Right lung (tissue), 10 donors: ENCODE measurements at places on chromosomes 12 and 14.

DNA sequence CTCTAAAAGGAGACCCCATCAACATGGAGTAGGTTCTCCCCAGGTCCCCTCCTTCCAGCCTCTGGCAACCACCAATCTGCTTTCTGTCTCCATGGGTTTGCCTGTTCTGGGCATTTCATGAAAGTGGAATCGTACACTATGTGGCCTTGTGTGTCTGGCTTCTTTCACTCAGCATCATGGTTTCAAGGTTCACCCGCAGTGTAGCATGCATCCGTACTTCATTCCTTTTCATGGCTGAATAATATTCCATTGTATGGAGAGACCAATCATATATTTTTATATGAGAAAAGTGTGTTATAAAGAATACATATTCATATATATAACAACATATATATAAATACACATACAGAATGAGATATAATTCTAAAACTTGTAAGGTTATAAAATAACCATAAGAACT, 19.8 kb downstream of the NCOR2 start:
- no peak for DNase-seq

GRCh38 chr14:71373773-71374172, 466.5 kb downstream of the PCNX1 start:
- DNase-seq = no peak

DNA sequence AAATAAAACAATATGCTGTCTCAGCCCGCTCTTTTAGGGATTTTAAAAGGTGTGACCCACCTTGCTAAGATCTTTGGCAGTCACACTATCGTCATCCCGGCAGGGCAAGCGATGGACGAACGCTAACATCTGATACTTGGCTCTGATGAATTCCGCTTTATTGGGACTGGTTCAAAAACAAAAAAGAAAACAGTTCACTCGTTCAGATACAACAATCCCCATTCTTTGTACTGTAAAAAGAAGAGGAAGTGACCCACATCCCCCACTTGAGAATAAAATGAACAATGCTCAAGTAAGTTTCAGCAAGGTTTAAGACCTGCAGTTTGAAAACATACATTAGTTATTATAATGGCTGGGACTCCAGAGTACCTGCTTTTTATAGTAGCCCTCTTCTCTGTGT, 7.3 kb downstream of the GIT2 start:
- DNase-seq = no peak

GRCh38 chr12:2415568-2415944, 362.8 kb downstream of the CACNA1C start:
- no peak for DNase-seq

- DNase-seq = no peak
These were observed 205.0 kb upstream of the CCDC196 start for GRCh38 chr14:66281036-66281776.

- DNase-seq = no peak
These were observed 478.1 kb downstream of the VRK1 start for GRCh38 chr14:97275276-97275675.

- no peak for DNase-seq
These were observed 375.7 kb downstream of the NELL2 start for GRCh38 chr12:44500423-44500822.

GRCh38 chr12:16187660-16188059, 89.8 kb downstream of the SLC15A5 start:
- DNase-seq = no peak

DNA sequence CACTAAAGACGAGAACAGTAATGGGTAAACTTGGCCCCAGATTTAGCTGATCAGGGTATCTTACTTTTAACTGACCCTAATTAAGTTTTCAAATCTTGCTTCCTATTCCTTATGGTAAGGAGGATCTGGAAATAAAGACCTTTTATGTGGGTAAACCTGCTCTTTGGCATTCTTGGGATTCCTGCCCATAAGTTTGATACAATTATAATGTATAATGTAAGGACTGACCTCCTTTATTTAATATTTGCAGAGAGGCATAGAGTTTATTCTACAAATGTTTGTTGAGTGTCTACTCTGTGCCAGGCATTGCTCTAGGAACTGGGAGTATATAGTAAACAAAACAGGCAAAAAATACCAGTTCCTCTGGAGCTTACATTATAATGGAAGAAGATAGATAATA, 4.4 kb upstream of the PRDM4 start:
- DNase-seq = no peak

- peak; percentile 6 for DNase-seq
These were observed 199.8 kb upstream of the ARHGAP5 start for GRCh38 chr14:31877255-31877798.

DNA sequence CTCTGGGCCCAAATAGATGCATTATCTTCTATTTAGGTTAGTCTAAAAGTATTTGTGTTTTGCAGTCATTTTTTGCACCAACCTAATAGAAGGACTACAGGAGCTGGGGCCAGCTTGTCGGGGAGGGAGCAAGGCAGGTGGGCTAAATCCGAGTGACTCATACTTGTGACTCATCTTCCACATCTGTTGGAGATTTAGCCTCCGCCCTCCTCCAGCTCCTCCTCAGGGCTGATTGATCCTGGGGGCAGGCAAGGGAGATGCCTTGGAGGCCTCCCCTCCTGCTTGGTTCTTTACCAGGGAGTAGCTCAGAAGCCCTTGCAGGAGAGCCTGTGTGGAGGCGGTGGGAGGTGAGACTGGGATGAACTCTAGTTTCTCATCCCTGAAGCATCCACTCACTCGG, 27.9 kb downstream of the RHOF start:
- no peak for DNase-seq

- DNase-seq = no peak
These were observed 22.4 kb downstream of the ASPG start for GRCh38 chr14:104107611-104108569.

DNA sequence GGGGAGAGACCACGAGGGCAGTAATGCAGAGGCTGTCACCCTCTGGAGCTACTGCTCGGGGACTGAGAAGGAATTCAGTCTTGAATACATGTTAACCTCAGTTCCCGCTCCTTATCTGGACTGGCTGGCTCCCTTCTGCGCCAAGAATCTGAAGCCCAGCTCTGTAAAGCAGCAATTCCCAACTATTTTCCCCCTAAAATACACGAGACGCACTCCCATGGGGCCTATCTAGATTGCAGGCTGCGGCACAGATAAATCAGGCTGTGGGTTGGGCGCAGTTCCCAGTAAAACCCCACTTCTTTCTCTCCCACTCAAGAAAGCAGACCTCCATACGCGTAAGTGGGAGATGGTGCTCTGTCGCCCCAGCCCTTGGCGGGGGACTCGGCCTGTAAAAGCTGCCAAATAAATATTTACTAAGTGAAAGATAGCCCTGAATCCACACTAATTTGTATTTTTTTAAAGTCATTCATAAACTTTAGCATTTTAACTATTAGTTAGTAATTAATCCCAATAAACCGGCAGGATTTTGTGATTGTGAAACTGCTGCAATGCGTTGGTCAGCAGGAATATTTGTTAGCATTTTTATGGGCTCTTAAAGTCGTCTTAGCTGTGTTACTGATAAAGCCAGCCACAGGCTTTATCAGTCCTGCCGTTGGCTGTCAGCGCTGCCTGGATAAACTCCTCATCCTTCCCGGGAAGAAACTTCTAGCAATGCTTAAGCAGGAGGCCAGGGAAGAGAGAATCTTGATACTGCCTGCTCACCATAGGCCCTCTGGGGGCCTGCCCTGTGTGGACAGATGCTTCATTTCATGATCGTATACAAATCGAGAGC, 17.8 kb downstream of the FBXL14 start:
- DNase-seq = peak; percentile 83

- DNase-seq = no peak
These were observed 5.5 kb downstream of the LUM start for GRCh38 chr12:91105807-91106206.

DNA sequence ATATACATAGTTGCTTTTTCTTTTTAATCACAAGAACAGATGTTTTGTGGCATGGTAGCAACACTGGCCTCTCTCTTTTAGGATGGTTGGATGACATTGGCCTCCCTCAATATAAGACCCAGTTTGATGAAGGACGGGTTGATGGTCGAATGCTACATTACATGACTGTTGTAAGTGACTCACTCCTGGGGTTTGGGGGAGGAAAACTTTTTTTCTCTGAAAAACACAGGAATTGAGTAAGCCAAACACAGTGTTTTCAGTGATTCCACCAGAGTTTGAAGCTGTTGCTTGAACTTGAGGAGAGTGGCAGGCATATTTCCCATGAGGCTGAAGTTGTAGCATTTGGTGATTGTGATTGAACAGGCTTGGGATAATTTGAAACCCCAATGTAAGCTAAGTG, 13.7 kb upstream of the REP15 start:
- no peak for DNase-seq

DNA sequence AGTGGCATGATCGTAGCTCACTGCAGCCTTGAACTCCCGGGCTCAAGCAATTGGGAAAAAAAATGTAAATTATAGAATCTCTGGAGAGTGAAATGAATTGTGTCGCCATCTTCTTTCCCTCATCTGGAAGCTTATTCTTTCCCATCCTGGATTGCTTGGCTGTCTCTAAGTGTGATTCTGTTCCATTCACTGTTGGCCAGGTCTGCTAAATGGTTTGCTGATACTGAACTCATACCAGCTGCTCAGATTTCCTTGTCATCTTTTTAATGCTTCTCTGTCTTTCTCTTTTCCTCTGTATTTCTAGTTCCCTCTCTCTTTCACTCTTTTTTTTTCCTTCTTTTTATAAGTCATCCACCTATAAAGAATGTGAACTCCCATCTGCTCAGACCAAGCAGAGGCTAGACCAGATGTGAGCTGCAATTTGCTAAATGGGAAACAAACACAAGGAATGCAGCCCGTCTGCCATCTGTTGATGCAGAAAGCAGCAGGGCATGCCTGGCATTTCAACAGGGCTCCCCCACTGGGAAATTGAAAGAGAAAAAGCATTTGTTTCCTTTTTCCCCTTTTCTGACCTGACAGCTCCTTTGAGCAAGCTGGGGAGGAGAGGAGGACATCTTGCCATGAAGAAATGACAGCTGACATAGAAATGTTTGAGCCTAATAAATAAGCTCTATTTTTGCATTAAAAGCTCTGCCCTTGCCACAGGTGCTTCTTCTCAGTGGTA, 1823.6 kb upstream of the FLRT2 start:
- no peak for DNase-seq

GRCh38 chr12:131628023-131628740, 82.7 kb upstream of the SFSWAP start:
- no peak for DNase-seq

DNA sequence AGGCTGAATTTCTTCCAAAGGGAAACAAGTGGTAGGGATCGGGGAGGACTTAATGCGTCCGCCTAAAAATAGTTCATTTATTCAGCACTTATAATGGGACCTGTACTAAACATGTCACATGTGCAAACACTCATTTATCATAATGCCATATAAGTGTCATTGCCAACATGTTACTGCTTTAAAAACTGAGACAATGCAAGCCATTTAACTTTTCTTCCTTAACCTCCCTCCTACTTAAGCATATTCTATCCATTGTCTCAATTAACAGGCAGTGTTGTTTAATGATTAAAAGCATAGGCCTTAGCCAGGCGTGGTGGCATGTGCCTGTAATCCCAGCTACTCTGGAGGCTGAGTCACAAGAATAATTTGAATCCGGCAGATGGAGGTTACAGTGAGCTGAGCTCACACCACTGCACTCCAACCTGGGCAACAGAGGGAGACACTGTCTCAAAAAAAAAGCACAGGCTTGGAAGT, 13.5 kb upstream of the SCFD1 start:
- no peak for DNase-seq

- DNase-seq = no peak
These were observed 484 bp upstream of the PRKCH start for GRCh38 chr14:61320806-61321384.

GRCh38 chr14:68787092-68787992, 5.5 kb downstream of the ZFP36L1 start:
- DNase-seq = no peak

DNA sequence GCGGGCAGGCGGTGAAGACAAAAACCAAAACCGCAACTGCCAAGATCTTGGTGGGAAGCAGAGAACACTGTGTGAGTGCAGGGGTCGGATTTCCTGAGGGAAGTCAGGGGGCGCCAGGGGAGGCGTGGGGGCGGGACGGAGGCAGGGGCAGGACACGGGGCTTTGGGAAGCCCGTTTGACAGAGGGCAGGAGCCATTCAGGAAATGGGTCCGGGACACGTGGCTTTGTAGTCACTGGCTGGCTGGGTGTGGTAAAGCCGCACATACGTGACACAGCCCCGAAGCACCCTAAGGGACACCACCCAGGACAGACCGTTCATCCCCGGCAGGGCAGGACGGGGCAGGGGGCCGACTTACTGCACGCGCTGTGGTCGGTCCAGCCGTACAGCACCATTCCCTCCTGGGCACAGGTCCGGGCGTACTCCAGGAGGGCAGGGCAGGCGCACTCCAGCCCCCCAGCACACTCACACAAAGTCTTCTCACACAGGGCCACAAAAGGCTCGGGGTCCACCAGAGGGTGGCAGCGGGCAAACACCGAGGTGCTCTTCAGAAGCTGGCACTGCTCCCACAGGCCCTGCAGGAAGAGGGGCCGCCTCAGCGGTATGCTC, 49.4 kb downstream of the VWF start:
- DNase-seq = no peak

DNA sequence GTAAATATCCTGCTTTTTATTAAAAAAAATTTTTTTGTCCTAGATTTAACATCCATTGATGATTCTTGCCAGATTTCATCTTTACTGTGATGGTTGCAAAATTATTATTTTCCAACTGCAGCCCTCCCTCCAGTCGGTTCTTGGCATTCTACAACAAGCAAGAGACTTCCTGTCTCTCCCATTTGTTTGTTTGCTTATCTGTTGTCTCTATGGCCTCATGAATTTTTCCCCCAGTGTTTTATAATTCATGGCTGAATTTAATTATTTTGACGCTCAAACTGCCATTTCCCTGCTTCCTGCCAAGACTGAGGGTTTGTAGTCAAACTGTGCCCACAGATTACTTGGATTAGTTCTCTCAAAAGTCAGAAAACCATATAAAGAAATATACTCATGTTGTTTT, 25.9 kb downstream of the CGRRF1 start:
- DNase-seq = peak; percentile 27

DNA sequence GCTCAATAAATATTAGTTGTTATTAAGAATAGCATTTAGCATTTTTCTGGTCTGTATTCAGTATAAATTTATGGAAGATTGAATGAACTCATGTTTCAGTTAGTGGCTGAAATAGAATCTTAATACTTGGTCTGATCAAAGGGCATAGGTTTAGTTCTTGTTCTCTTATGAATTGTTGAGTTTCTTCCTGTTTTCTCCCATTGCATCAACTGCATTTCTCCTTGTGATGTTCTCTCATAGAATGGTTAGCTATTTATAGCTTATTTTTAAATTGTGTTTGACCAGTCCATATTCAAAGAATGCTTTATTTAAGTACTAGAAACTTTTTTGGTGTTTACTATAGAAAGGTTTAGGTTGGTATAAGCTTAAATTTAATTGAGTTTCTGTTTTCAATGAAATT, 29.8 kb downstream of the APAF1 start:
- DNase-seq = no peak
